Activated CD4-positive, alpha-beta memory T cell treated with anti-CD3 and anti-CD28 coated beads for 36 hours (primary cell): ENCODE measurements at places on chromosomes 6 and 20. TPM values are rescaled to one million over a fixed set of nuclear protein-coding genes. Genes with fewer than 3 reads are reported as not detected.

DNA sequence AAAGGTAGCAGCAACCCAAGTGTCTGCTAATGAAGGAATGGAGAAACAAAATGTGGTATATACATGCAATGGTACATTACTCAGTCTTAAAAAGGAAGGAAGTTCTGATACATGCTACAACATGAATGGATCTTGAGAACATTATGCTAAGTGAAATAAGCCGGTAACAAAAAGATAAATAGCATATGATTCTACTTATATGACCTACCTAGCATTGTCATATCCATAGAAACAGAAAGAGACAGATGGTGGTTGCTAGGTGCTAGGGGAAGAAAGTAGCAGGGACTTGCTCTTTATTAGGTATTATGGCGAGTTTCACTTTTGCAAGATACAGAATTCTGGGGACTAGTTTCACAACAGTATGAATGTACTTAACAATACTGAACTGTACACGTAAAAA is 46.6 kb downstream of the UBR2 start:
- no peaks in the 10 kb centered on the region for H3K27me3 ChIP-seq
- peak overlapping the region; percentile 0 for H3K27ac ChIP-seq
- no peak overlapping the region for H3K4me3 ChIP-seq
- no peak for DNase-seq
- peaks cover 12% of the 10 kb centered on the region for H3K36me3 ChIP-seq

GRCh38 chr20:58715391-58715800 is 22.8 kb downstream of the NPEPL1 start:
- no peak overlapping the region for H3K4me3 ChIP-seq
- H3K4me1 ChIP-seq, result no peaks in the 10 kb centered on the region
- H3K27ac ChIP-seq, result no peak overlapping the region
- H3K27me3 ChIP-seq, result peaks cover under 1% of the 10 kb centered on the region

DNA sequence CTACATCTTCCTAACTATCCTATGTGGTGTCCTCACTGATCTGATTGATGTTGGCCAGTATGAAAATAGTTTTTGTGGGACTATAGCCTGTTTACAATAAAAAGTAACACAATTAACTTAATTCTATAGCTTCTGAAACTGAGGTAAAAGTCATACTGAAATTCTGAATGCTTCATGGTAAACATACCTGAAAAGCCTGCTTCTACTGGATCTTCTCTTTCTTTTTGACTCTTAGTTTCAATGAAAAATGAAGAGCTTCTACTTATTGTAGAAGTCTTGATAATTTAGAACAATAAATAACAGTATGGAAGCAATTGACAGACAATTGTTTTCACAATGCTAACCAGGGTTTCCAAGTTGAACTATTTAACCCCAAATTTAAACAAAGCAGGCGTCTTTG is 383.9 kb upstream of the MMS22L start:
- H3K4me3 ChIP-seq, result no peak overlapping the region
- H3K27me3 ChIP-seq, result no peaks in the 10 kb centered on the region
- H3K27ac ChIP-seq, result no peak overlapping the region
- DNase-seq, result no peak

Gene HEY2
- not detected for total RNA-seq

GRCh38 chr20:1275919-1276318 is 9.8 kb downstream of the SNPH start:
- H3K4me1 ChIP-seq, result no peaks in the 10 kb centered on the region
- H3K36me3 ChIP-seq, result no peaks in the 10 kb centered on the region
- no peak overlapping the region for H3K27ac ChIP-seq

DNA sequence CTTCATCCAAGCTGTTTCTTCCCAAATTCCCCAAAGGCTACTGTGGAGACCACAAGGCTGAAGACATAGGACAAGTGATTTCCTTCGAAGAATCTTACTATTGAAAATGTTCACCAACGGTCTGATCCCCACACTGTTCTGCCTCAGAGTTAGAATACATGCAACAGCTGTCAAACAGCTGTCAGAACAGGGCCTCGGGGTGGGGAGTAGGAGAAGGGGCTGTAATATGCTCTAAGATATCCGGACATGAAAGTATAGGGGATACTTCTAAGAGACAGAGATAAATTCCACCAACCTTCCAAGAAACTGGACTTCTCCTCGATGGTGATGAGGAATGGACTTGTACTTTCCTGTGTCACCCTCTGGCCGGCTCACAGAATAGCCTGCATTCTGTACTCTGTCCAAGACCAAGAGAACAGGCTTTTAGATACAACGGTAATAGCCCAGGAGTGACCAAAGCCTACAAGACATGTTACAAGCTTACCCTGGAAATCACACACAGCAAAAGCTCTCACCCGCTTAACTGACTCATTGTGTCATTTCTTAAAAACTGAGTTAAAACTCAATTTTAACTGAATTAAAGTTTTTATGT is 69.2 kb upstream of the PTGIS start:
- H3K27me3 ChIP-seq, result no peaks in the 10 kb centered on the region
- H3K36me3 ChIP-seq, result peaks cover 40% of the 10 kb centered on the region
- no peak for DNase-seq
- no peaks in the 10 kb centered on the region for H3K4me1 ChIP-seq
- no peak overlapping the region for H3K4me3 ChIP-seq

Gene SIRPB2
- total RNA-seq, result not detected

Gene PPP1R16B
- total RNA-seq, result 111 TPM

- H3K27ac ChIP-seq, result peak overlapping the region; percentile 98
- DNase-seq, result no peak
- peak overlapping the region; percentile 94 for H3K4me3 ChIP-seq
Measured at GRCh38 chr6:108293527-108294296, 1.1 kb upstream of the AFG1L start.

Gene PRL
- not detected for total RNA-seq

Gene C6orf132
- total RNA-seq, result 0.29 TPM

DNA sequence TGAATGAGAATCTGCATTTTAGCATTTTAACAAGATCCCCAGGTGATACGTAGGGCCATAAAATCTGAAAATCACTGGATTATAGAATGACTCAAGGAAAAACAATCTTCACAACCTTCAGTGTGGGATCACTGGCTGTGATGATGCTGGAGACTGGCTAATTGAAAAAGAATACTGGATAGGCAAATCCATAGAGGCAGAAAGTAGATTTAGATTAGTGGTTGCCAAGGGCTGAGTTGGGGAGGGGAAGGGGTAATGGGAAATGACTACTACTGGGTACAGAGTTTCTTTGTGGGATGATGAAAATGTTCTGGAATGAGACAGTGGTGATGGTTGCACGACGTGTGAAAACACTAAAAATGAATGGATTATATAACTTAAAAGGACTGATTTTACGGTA is 84.1 kb downstream of the CDK19 start:
- no peak overlapping the region for H3K27ac ChIP-seq
- no peak for DNase-seq
- H3K36me3 ChIP-seq, result peaks cover 2% of the 10 kb centered on the region
- no peaks in the 10 kb centered on the region for H3K4me1 ChIP-seq
- H3K4me3 ChIP-seq, result no peak overlapping the region
- no peaks in the 10 kb centered on the region for H3K27me3 ChIP-seq

Gene INSM1
- total RNA-seq, result 6.7 TPM

Gene DNAH8
- 0.02 TPM for total RNA-seq

DNA sequence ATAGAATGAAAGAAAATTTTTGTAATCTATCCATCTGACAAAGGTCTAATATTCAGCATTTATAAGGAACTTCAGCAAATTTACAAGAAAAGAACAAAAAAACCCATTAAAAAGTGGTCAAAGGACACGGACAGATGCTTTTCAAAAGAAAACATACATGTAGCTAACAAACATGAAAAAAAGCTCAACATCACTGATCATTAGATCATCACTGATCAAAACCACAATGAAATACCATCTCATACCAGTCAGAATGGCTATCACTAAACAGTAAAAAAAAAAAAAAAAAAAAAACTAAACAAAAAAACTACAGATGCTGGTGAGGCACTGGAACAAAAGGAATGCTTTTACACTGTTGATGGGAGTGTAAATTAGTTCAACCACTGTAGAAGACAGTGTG is 837.1 kb downstream of the EPHA7 start:
- no peak for DNase-seq
- H3K36me3 ChIP-seq, result no peaks in the 10 kb centered on the region
- H3K27ac ChIP-seq, result no peak overlapping the region
- no peaks in the 10 kb centered on the region for H3K27me3 ChIP-seq

Gene LAMP5
- total RNA-seq, result not detected

DNA sequence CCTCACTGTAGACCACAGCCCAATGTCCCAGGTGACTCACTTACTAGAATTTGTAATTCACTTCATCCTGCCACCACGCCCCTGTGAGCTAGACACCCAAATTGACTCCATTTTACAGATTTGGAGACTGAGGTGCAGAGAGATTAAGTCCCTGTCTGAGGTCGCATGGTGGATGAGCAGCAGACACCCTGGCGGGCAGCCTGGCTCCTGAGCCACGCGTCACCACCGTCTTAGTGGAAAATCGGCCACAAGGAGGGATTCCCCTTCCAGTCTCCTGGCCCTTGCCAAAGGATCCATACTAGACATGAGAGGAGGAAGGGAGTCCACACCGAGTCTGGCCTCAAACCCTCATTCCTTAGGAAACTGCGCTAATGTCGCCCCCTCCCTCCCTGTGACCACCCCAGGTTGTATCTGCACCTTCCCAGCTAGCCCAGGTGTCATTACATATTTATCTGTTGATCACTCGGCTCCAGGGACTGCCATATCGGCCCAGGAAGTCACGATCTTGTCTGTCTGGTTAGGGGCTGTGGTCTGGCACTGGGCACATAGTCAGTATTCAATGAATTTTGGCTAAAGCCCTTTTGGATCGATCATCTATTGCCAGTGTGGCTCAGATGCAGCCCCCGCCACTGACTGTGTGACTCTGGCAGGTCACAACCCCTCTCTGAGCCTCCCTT is 25.7 kb upstream of the PTGIS start:
- peaks cover 49% of the 10 kb centered on the region for H3K36me3 ChIP-seq
- H3K27ac ChIP-seq, result peak overlapping the region; percentile 100
- peaks cover 87% of the 10 kb centered on the region for H3K4me1 ChIP-seq
- peak; percentile 73 for DNase-seq
- H3K27me3 ChIP-seq, result no peaks in the 10 kb centered on the region

- H3K27me3 ChIP-seq, result no peaks in the 10 kb centered on the region
- H3K36me3 ChIP-seq, result peaks cover 5% of the 10 kb centered on the region
- no peaks in the 10 kb centered on the region for H3K4me1 ChIP-seq
- no peak overlapping the region for H3K4me3 ChIP-seq
Measured at GRCh38 chr6:1689141-1689540, 79.4 kb downstream of the FOXC1 start.

Gene CD93
- 1.8 TPM for total RNA-seq

DNA sequence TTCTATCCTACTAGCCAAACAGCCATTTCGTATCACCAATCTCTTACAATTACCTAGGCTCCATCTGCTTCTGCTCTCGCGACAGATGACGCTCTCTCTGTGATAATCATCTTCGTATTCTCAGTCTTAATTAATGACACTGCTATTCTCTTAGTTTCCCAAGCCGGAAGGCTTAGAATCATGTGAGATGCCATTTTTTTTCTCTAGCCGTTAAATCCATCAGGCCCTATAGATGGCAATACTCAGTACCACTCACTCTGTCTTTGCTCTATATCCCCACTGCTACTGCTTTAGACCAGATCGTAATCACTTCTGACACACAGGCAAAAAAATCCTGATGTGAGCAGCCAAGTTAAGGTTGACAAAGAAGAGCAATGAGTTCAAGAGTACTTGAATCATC is 2.1 kb upstream of the THEMIS start:
- H3K4me3 ChIP-seq, result peak overlapping the region; percentile 59
- H3K36me3 ChIP-seq, result peaks cover 4% of the 10 kb centered on the region

Gene RAB44
- 0.05 TPM for total RNA-seq

DNA sequence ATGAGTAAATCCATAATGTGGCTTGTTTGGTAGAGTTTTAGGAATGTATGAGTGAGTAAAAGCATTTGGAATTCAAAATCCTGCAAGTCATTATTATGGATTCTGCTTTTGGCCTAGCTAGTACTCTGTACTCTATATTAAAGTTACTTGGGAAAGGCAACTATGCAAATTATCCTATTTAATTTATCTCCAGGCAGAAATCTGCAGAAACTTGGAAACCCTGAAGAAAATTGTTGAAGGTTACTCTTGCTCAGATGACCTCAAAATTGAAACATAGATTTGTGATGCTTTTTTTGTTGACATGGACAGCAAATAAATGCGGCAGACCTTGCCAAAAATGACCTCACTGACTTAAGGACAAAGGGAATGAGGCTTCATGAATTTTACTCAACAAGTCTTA is 477.1 kb upstream of the EYS start:
- H3K36me3 ChIP-seq, result no peaks in the 10 kb centered on the region
- no peak for DNase-seq
- no peak overlapping the region for H3K4me3 ChIP-seq
- H3K27ac ChIP-seq, result no peak overlapping the region
- no peaks in the 10 kb centered on the region for H3K27me3 ChIP-seq

Gene NT5E
- 3.7 TPM for total RNA-seq

DNA sequence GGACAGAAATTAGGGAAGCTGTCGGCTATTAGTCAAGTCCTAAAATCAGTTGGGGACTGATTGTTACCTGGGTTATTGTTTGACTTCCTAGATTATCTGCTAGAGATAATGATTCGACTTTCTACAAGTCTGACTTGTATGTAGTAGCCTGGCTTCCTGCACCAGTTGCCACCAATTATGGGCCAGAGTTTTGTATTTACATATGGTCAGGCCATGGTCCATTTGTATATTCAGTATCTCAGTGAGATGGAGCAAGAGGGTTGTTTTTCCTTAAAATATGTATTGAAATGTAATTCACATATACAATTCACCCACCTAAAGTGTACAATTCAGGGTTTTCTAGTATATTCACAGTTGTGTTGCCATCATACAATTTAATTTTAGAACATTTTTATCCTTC is 130.6 kb upstream of the PHACTR3 start:
- no peaks in the 10 kb centered on the region for H3K36me3 ChIP-seq
- peaks cover 2% of the 10 kb centered on the region for H3K27me3 ChIP-seq
- no peaks in the 10 kb centered on the region for H3K4me1 ChIP-seq
- DNase-seq, result no peak

- H3K4me3 ChIP-seq, result no peak overlapping the region
- peak; percentile 46 for DNase-seq
- no peak overlapping the region for H3K27ac ChIP-seq
Measured at GRCh38 chr6:143232849-143233248, 172.2 kb downstream of the AIG1 start.

DNA sequence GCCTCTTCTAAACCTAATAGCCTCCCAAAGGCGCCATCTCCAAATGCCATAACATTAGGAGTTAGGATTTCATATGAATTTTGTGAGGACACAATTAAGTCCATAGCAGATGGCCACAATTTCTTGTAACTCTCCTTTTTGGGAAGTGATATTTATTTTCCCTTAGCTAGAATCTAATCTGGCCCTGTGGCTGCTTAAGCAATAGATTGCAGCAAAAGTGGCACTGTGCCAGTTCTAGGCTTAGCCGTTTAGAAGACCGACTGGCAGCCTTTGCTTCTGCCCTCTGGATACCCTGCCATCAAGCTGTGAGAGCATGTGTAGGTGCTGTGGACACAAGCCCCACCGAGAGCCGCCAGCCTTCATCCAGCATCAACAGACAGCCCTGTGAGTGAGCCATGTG is 15.9 kb upstream of the ADGB start:
- no peaks in the 10 kb centered on the region for H3K4me1 ChIP-seq
- no peak overlapping the region for H3K4me3 ChIP-seq
- DNase-seq, result no peak
- H3K27ac ChIP-seq, result no peak overlapping the region
